Stimulated activated CD4-positive, alpha-beta T cell treated with anti-CD3 and anti-CD28 coated beads, Interleukin-1b, Interleukin-23, amount 100 ng/mL, for 1 hour (primary cell): ENCODE measurements at places on chromosomes 3 and 15.

DNA sequence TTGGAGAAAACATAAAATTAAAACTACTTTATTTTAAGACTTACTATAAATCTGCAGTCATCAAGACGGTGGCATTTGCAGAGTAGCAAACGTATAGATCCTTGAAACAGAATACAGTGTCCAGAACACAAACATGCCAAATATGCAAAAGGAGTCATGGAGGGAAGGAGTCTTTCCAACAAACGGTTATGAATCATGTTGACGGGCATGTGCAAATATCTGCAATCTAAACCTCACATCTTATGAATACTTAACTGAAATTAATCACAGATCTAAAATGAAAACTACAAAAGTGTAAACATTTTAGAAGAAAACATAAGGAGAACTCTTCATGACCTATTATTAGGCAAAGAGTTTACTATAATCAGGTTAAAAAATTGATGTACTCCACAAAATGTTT lies 69.4 kb downstream of the TFRC start:
- DNase-seq = no peak

GRCh38 chr3:69567023-69567709 lies 172.1 kb upstream of the MITF start:
- no peak for DNase-seq

DNA sequence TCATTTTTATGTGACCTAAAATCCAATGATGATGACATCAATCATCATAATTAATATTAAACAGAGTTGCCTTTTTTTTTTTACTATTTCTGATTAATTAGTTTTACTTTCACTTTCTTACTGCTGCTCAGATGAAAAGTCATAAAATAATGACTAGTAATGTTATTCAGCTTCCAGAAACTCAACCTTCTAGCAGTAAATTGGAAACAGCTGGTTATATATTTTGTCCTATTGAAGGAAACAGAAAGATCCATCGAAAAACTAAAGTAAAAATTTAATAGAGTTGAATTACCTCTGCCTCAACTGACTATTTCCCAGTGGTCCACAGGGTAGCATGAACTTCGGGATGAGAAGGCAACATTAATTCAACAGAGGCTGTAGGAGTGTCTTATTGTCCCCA lies 107.1 kb upstream of the PTX3 start:
- DNase-seq = no peak

- DNase-seq = no peak
These were observed 149.8 kb downstream of the FNDC3B start for GRCh38 chr3:172189213-172189612.

DNA sequence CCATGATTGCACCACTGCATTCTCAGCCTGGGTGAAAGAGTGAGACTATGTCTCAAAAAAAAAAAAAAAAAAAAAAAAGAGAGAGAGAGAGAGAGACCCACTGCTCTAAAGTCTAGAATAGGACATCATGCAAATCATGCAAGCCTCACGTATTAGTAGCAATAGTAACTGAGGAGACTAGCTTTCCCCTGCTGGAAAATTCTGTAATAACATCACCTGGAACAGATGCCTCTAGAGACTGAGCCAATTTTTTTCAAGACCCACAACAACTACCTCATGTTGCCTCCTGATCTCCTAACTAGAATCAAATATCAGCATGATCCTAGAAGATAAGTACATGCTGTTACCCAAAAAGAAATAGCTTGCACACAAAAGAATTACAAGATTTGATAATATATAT lies 461.9 kb downstream of the AGBL1 start:
- DNase-seq = no peak

DNA sequence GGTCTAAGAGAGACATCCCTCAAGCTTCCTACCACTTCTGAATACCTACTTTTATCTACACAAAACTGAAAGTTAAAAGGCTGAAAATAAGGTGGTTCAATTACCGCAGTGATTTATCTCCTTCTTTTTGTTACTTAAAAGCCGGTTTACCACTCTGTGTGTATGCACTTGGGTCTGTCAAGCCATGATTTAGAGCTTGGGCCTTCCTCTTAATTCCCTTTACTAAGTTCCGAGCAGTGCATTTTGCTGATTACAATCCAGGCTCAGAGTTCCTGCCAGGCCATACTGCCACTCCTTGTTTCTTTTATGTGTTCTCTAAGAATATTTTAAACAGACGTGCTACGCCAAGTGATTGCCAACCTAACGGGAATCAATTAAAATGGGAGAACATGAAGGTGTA lies 16.5 kb downstream of the KCTD6 start:
- DNase-seq = no peak

- no peak for DNase-seq
These were observed 2.9 kb upstream of the CGNL1 start for GRCh38 chr15:57373251-57373881.

- no peak for DNase-seq
These were observed 47.0 kb downstream of the PSMD6 start for GRCh38 chr3:63976161-63976871.

GRCh38 chr3:135072431-135072830 lies 277.4 kb downstream of the EPHB1 start:
- DNase-seq = no peak

- no peak for DNase-seq
These were observed 153.5 kb upstream of the GOLIM4 start for GRCh38 chr3:168249205-168249549.

DNA sequence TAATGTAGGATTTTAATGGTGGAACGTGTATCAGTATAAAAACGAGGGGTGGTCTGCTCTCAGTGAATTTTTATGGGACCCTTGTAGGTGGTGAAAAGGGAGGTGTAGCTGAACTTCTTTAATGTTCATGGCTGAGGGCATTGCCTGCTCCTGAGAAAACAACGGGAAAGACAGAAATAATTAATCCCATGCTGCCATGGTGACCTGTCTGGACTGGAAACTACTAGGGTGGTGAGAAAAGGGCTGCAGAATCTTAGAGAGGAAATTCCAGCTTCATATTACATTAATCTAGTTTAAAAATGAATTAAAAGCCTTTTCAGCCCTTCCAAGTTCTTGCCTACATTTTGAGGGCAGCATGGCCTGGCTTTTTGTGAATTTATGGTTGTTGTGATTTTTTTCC lies 47.6 kb downstream of the ZBTB38 start:
- no peak for DNase-seq

- DNase-seq = no peak
These were observed 428.4 kb upstream of the GOLIM4 start for GRCh38 chr3:168524129-168524528.

DNA sequence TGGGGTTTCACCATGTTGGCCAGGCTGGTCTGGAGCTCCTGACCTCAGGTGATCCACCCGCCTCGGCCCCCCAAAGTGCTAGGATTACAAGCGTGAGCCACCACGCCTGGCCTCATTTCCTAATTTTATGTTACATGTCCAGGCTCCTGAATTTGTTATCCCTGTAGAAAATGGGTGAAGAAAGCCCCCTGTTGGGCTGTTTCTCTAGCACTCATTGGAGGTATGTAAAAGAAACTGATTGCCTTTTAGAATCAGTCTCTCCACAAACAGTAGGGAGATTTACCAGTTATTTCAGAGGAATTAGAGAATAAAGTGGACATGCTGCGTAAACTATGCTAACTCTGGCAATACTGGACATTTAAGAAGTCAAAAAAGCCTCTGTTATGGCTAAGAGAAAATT lies 364.1 kb upstream of the TBL1XR1 start:
- no peak for DNase-seq

GRCh38 chr3:156761713-156762451 lies 64.3 kb upstream of the LEKR1 start:
- no peak for DNase-seq

DNA sequence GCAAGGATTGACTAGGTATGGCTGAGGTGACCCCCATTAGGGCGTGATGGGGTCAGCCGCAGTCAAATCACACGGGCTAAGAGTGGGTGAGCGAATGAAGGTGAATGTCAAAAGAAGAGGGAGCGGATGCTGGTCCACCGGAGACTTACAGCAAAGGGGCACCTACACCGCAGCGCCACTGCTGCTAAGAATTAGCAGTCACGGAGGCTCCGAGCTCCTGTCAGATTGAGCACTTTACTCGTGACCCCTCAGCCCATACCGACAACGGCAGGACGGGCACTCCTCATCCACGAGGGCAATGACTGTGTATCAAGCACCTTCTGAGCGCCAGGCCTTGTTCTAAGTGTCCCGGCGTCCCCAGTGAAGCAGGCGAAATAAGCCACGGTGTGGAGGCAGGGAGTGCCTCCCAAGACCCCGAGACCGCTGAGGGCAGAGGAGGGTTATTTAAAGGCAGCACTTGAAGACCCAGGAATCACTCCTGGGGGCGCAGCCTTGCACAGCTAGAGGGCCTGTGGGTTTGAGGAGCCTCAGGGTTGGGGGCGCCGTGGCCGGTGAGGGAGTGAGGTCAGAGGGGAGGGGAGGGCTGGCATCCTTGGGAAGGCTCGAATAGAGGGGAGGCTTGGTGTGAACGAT lies 61.6 kb upstream of the GATA2 start:
- DNase-seq = no peak
